ENCODE measurements at places on chromosomes 1 and 21.
A peak's percentile ranks its signal among the peaks of the same experiment; 100 is the strongest.

- DNase-seq: no peak
Observed at GRCh38 chr1:6448749-6449631, 17.0 kb downstream of the TNFRSF25 start.

GRCh38 chr21:18384771-18385170 lies 18.8 kb downstream of the TMPRSS15 start:
- no peak for DNase-seq

DNA sequence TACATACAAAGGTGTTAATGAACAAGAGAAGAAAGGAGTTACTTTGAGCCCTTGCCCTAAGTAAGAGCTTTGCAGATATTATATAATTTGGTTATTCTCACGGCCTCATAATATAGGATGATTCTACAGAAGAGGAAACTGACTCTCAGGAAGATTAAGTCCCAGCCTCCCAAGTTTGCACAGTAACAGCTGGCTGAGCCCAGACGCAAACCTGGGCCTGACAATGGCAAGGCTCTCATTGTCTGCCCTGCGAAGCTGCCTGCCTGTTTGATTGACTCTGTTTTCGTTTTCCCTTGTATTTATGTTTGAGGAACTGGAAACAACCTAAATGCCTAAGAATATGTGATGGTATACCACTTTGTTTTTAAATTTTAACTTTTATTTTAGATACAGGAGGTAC lies 76.2 kb upstream of the PGBD5 start:
- DNase-seq: no peak

GRCh38 chr1:40036574-40036973 lies 4.0 kb upstream of the CAP1 start:
- no peak for DNase-seq

DNA sequence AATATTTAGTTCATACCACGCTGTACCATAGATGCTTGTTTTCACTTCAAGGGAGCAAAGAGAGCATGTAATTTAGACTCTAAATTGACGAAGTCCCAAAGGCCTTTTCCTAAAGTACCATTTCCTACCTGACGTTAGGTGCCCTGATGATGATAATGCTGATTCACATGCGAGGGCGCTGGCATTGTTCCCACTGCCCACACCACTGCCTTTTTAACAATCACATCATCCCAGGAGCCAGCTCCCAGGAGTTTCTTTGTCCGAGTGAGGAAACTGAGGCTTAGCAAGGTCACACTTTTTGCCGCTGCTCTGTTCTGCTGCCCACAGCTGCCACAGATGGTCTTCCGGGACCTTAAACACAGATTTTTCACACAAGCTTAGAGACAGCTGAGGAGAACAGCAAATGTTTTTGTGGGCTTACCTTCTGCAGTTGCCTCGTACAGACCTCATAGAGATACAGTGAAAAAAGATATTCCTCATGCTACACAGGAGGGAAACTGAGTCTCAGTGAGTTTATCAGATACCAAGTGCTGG lies 69.4 kb downstream of the EVA1C start:
- DNase-seq: no peak

DNA sequence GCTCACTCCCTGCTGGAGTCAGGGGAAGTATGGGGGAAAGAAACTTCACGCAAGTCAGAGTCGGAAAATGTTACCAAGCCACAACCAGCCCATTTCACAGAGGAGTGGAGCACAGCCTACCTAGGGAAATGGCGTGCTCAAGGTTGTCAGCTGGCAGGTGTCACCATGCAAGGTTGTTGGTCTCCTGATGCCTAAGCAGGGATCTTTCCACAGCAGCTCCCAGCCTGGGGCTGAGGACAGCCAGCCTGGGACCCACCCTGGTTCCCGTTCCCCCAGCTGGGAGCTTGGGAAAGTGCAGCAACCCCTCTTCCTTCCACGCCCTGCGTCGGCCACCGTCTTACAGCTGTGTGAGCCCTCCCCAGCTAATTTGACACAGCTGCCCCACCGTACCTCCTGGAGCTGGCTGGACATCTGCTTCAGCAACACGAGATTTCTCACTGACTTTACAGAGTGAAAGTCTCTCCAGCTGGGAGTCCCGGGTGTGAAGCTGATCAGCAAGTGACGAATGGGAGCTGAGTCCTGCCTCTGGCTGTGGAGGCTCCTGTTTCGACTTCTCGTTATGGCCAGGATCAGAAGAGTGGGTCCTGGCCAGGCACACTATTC lies 224.6 kb upstream of the RAB4A start:
- DNase-seq: no peak

DNA sequence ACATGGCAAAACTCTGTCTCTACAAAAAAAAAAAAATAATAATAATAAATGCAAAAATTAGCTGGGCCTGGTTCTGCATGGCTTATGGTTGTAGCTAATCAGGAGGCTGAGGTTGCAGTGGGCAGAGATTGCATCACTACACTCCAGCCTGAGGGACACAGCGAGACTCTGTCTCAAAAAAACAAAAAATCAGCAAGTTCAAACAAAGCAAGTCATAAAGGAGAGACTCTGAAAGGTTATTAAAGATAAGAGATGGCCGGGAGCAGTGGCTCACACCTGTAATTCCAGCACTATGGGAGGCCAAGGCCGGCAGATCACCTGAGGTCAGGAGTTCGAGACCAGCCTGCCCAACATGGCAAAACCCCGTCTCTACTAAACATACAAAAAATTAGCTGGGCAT lies 28.8 kb downstream of the COP1 start:
- no peak for DNase-seq

DNA sequence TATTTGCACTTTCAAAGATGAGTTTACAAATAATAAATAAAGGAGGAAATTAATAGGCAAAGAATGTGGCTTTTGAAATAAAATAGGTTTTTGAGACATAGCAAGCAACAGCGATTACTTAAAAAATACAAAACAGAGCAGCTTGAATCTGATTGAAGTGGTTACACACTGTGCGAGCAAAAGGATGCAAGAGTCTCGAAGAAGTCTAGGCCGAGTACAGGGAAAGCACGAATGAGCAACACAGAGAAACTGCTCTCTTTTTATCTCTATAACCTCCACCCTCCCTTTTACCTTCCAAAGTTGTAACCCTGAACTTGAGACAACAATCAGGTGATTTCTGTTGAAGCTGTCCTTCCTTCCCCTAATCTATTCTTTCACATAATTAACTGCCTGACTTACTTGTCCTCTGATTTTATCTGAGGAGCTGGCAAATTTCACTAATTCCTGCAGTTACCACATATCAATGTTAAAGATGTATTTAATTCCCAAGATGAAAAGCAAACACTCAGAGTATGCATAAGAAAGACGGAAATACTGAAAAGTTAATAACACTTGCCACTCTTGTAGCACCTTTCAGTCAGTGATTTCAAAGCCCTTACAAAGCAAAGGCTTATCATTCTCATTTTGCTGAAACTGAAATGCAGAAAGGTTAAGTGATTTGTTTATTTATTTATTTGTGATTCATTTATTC lies 1030.1 kb downstream of the ADGRL2 start:
- DNase-seq: no peak

- no peak for DNase-seq
Observed at GRCh38 chr1:233873666-233874065, 30.8 kb upstream of the SLC35F3 start.

- no peak for DNase-seq
Observed at GRCh38 chr1:227559926-227560325, 3.4 kb upstream of the ZNF678 start.

GRCh38 chr1:66730462-66730861 lies 21.8 kb upstream of the DYNLT5 start:
- DNase-seq: no peak

- no peak for DNase-seq
Observed at GRCh38 chr1:4730078-4730477, 75.7 kb downstream of the AJAP1 start.

GRCh38 chr1:80882553-80882952 lies 918.2 kb upstream of the ADGRL2 start:
- no peak for DNase-seq

DNA sequence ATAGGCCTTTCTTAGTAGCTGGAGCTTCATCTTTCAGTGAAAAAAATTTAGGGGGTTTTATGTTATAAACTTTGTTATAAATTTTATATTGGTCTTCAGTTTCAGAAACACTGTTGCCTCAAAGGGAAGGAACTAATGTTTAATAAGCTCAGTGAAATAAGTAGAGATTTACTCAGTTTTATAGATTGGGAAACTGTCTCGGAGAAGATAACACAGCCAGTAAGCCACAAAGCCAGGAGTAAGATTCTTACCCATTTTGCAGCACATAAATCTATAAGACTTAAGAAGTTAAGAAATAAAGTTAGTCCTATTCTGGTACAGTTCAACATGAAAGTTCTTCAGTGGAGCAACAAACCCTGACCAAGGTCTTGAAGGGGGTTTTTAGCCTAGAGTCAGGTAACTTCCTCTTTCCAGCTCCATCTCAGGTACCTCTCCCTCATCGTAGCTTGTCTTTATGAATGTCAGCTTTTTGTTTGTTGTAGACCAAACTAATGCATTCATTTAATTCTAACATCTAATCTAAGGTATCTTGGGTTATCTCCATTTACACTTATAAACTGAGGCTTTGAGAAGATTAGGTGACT lies 3.3 kb downstream of the KPNA6 start:
- no peak for DNase-seq

- DNase-seq: no peak
Observed at GRCh38 chr1:40594187-40594531, 62.7 kb downstream of the ZNF684 start.

- no peak for DNase-seq
Observed at GRCh38 chr1:63277195-63278192, 44.9 kb upstream of the FOXD3 start.

GRCh38 chr1:114387010-114387360 lies 124.0 kb downstream of the TRIM33 start:
- DNase-seq: no peak

- no peak for DNase-seq
Observed at GRCh38 chr1:205693421-205693991, 13.2 kb upstream of the SLC45A3 start.

DNA sequence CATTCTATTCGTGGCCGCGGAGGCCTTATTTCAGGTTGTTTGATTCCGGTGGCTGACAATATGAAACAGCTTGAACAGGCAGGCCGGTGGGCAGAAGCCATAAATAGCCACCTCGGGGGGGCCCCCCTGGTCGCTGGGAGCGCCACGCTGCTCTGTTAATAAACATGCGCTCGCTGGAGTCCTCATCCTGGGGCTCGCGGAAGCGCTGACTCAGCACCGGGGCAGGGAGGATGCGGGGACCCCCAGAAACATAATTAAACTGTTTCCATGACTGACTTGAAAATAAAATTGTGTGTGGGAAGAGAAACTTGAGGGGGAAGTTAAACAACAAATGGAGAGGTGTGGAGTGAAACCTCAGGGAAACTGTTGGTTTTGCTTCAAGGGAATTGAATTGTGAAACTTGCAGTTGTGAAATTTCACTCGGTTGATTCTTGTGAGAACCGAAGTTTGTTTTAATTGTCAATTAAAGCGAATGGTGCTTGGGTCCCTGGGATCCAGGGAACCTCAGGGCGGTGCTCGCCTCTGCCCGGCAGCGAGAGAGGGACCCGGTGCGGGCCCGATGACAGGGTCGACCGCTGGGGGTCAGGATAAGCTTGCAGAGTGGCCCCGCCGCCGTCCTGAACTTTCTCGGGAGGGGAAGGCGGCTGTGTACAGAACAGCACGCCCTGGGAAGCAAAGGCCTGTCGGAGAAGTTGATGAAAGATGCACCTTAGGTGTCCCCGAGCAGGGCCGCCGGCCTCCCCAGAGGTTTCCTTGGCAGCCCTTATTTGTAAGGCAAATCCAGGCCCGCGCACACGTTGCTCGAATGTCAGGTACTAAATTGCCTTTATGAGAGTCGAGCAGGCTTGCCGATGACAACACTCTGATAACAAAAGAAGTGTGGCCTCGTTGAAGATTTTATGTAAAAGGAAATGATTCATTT lies 176.9 kb upstream of the LMO4 start:
- peak; percentile 17 for DNase-seq

DNA sequence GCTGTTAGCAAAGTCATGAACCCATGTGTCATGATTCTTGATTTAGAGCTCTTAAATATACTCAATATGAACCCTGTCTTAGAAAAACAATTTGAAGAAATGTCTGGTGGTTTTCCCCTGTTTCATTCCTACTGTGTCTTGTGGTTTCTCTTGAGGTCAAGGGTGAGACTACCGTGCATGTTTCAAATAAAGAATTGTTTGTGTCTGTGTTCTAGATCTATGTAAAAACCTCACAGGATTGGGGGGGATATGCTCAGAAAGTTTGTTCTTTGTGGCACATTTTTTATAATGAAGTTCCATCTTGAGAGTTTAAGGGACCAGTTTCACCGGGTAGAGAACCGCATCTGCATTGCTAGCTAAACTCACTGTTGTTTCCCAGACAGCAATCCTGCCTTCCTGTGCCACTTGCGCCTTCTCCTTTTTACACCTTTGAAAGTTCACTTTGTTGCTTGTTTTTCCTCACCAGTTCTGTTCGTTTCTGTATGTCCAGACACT lies 30.9 kb upstream of the CACYBP start:
- DNase-seq: no peak

DNA sequence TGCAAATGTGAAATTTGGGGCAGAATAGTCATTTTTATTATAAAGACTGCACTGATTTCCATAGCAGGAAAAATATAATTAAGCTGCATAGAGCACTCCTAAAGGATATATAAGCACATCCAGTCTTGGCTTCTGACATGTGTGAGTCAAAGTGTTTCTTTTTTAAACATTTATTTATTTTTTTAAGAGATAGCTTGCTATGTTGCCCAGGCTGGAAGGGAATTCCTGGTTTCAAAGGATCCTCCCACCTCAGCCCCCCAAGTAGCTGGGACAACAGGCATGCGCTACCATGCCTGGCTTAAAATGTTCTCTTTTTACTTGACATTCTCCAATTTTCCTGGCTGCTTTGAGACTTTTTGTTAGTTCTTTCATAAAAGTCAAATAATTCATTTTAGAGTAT lies 126.1 kb downstream of the HMCN1 start:
- no peak for DNase-seq

DNA sequence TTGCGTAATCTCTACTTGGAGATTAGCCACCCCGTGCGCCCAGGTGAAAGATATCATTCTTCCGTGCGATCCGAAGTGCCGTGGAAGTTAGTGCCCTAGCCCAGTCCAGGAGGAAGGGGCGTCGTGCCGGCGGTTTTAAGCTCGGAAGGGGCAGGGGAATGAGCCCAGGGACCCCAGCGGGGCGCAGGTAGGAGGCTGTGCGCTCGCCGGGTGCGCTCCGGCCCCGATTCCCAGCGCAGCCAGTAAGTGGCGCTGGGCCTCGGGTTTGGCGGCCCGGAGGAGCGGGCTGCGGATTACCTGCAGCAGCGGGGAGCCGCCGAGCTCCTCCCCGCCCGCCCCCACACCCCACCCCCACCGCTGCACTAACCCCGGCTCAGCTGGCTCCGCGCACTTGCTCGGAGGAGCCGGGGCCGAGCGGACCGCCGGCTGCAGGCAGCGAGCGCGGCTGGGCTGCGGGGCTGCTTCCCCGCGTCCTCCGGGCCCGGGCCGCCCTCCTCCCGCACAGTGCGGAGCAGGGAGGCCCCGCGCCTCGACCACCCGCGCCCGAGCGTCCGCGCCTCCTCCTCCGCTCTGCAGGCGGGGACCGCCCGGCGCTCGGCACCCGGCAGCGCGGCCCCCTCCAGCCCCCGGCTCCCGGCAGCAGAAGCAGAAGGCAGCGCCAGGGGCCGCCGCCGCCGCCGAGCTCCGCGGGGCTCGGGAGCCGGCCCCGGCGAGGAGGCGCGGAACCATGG lies at the start of gene RYR2:
Gene RYR2, plus strand, starts transcription at position 390 of the 731 bp plus-strand sequence. Its CDS starts 338 bp downstream, at position 728.
- DNase-seq: no peak

All from activated CD8-positive, alpha-beta memory T cell treated with anti-CD3 and anti-CD28 coated beads for 1 hour (primary cell).